Lower lobe of right lung (tissue), 2 donors: ENCODE measurements at places on chromosomes 3 and 15. TPM values are rescaled to one million over a fixed set of nuclear protein-coding genes. Genes with fewer than 3 reads are reported as not detected.

SIDT1 gene
- 5.3 TPM for total RNA-seq

XCR1 gene
- total RNA-seq = 0.32 TPM

DNA sequence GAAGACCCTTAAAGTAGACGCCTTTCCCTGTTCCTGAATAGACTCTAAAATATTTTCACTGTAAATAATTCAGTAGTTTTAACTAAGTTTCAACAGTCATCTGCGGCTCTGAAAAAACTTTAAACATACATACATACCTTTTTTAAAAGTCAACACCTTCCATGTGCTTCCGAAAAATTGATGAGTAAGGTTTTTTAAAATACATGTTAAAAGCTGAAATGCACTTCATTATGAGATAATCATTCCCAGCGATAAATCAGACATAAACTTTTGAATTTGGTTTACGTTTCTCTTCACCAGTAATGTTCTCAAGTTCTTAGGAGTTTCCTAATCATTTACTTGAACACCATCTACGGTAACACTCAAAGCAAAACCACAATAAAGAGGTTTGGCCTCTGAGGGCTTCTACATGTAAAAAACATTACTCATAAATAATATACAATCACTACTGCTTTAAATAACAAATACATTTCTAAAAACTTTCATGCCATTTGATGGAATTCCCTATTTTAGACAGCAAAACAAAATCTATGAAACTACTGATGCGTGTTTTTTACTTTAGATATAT, 403.5 kb downstream of the SHQ1 start:
- no peak for DNase-seq

- DNase-seq = no peak
Observed at GRCh38 chr15:34721802-34722438, 32.9 kb downstream of the GJD2 start.

DNA sequence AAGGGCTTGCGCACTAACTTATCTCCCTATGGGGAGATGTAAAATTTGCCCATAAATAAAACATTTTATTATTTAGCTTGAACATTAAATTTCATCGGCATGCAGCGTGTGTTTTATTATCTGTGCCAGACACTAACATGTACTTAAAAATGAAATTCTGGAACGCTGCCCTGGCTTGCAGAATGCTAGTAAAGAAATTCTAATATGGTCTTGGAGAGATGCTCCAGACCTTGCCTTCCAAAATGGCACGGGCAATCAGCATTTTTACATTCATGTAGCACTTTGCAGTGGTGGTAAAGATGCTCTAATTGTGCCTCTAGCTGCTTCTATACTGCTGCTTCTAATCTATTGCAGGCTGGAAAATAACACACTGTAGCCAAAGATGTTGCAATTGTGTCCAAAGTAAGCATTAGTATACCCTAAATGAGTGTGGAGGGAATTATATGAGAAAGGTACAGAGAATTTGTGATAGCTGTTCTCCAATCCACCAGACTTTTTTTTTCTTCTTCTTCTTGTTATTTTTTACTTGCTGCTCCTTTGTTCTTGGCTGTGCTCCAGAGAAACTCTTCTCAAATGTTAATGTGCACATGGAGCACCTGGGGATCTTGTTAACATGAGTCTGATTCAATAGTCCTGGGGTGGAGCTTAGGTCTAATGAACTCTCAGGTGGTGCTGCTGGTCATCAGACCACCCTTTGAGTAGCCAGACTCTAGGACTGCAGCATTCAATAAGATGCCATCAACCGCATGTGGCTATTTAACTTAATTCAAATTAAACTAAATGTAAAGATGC, 47.3 kb downstream of the CRABP1 start:
- no peak for DNase-seq
